ENCODE measurements at places on chromosomes 1 and 21.

GRCh38 chr1:91490501-91490900 is 10.2 kb upstream of the CDC7 start:
- no peak for ATAC-seq

DNA sequence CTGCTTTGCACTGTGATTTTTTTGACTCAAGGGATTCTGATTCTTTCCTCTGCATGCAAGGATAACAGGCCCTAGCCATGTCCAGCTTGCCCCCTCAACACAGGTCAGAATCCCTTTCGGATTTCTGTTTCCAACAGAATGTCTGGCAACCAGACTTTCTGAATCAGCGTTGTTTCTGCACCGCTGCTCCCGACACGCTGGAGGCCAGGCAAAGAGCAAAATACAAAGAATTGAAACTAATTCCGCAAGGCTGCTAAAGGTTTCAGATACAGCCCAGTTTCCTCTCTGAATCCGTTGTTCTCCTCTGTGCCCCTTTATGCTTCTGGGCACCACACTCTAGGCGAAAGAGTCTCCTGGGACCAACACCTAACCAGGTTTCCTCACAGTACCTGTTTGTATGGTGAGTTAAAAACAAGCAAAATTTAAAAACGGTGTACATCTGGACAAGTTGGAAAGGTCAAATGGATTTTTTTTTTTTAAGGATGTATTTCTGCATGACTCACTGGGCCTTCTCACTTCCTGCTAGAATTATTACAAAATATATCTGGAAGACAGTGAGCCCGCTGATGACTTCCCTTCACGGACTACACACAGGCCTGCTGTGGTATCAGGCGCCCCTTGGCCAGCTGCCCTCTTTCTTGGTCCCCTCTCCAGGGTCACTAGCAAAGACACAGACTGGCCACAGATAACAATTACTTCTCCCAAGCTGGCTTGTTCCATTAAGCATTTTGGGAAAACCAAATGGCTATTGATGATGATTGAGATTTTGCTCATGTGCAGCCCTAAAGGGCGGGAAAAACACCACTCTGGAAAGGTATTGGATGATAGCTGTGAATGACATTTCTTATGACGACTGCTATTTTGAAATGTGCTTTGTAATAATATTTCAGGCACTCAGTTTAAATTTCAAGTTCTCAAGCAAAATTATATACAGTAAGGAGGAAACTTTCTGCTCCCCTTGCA is 118.3 kb downstream of the TGFB2 start:
- ATAC-seq: no peak

DNA sequence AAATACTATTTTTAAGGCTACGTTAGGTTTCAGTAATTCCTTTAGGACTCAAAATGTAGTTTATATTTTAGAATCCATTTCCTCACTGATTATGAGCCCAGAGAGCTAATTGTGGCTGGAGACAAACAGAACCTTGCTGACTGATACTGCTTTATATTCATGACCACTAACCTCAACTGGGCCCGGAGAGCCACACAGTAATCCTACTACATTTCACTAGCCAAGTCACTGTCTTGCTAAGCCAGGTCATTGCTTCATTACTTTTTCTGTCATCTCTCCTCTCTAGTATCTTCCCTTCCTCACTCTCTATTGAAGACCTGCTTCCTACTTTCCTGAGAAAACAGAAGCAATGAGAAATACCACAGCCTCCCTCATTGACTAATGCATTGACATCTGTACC is 24.7 kb downstream of the IL23R start:
- peak; percentile 25 for ATAC-seq

DNA sequence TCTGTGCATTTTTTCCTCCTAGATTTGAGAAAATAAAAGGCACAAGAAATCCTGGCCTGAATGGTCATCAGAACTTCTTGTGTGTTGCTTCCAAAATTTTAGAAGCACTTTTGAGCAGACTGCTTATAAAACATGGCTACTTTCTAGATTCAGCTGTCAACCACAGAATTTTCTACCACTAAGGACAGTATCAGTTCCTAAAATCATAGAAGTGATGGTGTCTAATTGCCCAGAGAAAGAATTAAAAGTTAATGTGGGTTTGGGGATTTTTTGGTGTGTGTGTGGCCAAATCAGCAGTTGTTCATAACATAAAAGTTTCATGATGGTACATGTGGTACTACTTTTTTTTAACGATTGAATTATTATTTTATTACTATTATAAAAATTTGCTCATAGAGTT is 171.4 kb upstream of the SNX7 start:
- ATAC-seq: no peak

- ATAC-seq: no peak
Observed at GRCh38 chr1:218803351-218803997, 370.2 kb upstream of the LYPLAL1 start.

DNA sequence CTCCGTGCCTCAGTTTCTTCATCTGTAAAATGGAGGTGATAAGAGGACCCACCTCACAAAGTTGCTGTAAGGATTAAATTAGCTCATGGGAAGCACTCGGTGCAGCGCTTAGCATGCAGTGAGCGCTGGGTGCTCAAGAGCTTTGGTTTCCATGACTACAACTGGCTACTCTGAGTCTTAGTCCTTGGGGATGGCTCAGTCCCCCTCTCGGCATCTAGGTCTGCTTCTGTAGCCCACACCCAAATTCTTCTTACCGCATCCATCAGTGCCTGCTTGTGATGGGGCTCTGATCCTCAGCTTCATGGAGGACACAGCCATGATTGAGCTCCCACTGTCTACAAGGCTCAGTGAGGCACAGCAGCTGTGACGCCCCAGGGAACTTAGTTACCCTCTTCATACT is 159.0 kb downstream of the ACTL8 start:
- no peak for ATAC-seq

DNA sequence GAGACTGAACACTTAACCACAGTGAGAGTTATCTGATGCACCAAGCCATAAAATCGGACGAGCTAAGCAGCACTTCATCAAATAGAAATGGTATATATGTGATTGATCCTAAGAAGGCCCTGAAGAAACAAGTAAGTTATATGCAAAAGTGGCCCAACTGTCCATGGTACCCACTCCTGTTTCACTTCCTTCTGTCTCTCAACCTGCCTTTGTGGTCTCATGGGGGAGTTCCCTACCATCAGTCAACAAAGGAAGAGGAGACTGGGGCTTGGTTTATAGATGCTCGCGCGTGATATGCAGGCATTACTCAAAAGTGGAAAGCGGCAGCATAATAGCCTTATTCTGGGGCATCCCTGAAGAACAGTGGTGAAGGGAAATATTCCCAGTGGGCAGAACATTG is 543.9 kb upstream of the ADGRL4 start:
- no peak for ATAC-seq
